ENCODE measurements at places on chromosomes 2 and 18.

DNA sequence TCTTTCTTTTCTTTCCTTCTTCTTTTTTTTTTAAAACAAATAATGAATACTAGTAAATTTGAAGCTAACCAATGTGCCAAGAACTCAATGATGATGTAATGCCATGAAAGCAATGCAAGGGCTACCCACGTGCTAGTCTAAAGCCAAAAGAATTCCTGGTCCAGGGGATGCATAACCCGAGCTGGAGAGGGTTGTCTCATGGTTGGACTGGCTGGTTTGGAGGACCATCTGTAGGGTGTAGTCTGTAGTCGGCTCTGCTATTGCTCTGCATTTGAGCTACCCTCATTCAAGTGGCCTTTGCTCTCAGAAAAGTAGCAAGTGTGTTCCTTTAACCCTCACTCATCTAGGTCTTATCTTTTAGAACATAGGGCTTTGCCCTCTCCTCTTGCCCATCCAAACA, 469.6 kb upstream of the CELF4 start:
- no peak for DNase-seq

GRCh38 chr2:19868701-19869580, 32.8 kb downstream of the TTC32 start:
- no peak for DNase-seq

DNA sequence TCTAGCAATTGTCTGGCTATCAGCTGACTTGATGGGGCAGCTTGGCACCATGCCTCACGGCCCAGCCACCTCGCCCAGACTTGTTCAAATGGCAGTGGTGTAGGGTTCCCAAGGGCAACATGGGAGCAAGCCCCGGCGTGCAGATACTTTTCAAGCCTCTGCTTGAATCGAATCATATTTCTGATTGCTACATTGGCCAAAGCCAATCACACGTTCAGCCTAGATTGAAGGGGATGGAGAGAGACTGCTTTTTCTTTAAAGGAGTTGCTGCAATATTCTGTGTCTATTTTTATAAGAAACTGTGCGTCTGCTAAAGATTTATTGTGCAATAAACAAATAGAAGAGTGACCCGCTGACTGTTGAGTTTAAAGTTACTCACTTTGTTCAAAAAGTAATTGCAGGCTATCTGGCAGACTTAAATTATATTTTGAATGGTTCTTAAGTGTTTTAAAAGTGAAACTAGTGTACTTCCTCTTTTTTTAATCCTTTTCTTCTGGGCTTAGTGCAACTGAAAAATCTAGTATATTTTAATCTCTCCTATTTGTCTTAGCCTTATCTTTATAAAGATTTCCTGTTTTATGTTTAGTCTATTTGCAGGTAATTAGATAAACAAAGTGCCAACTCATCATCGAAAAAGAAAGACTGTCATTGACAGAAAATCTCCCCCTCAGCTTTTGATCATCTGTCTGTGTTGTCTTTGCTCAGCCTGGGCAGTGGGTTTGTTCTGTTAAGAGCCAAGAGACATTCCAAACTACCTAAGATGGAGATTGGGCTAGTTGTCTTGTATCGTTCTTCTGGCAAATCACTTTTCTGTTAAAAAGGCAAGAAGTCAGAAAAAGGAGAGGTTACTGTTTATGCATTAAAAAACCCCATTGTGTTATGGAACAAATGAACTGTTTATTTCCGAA, 156.1 kb downstream of the TPGS2 start:
- peak; percentile 31 for DNase-seq

GRCh38 chr2:33561872-33562271, 37.2 kb downstream of the FAM98A start:
- DNase-seq: no peak

DNA sequence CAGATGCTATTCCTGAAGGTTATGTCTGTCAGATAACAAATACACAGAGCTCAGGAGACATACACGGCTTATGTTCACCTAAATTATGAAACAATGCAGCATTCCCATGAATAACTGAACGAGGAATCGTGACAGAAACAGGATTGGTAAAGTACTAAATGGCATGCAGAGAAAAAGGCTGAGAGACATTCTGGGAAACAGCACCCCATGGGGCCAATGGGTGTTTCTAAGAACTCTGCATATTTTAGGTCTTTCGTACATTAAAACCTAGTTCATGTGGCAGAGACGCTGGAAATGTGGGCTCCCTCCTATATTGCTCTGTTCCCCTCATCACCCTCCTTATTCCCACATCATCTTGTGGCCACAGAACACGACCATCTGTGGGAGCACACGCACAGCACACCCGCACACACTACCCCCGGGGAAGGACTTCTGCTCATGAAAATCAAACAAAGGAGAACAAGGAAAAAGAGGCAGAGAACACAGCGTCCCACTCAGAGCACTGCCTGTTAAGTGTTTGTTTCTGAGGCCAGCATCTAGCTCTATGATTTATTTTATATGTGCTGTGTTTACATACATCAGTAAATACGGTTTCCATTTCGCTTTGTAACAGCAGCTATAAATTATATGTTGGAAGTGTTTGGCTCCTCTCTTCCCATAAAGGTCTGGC, 143.6 kb downstream of the AFF3 start:
- no peak for DNase-seq

- DNase-seq: no peak
These were observed 74.0 kb downstream of the NRXN1 start for GRCh38 chr2:50957896-50958295.
